Activated CD8-positive, alpha-beta T cell treated with anti-CD3 and anti-CD28 coated beads for 36 hours (primary cell): ENCODE measurements at places on chromosomes 12 and 14. TPM values are rescaled to one million over a fixed set of nuclear protein-coding genes. Genes with fewer than 3 reads are reported as not detected.

Gene CLEC4D
- total RNA-seq = not detected

Gene KRT71
- not detected for total RNA-seq

Gene VPS33A
- total RNA-seq = 19.7 TPM

Gene AMIGO2
- 12.1 TPM for total RNA-seq

DNA sequence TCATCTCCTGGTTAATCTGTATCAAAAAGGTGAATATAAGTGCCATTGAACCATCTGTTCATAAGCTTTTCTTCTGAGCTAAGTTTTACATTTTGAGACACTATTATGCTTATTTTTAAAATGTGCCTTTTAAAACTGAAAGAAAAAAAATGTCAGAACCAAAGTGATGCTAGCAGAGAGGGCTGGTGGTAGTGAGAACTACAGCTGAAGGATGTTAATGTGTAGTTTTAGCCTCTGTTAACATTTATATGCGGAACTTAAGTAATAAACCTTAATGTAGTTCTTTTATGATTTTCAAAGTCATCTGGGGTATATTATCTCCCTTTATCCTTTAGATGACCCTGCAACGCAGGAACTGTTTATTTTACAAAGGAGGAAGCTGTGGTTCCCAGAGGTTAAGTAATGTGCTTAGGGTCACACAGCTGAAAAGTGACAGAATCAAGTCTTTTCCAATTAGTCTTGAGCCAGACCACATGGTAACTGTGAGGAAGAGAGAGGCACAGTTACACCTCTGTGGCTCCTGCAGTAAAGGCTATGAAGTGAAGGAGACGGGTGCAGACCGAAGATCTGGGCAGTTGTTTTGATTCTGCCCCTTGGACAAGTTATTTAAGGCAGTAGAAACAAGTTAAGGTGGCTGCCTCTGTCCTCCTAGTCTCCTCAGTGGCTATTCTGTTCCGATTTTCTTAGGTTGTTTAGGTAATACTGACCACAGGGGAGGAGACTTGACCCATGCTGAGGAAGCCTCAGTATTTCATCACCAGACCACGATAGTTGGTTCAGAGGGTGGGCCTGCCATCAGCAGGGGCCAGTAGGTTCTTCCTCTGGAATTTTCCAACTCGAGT, 23.9 kb downstream of the GNG2 start:
- peak; percentile 20 for DNase-seq

DNA sequence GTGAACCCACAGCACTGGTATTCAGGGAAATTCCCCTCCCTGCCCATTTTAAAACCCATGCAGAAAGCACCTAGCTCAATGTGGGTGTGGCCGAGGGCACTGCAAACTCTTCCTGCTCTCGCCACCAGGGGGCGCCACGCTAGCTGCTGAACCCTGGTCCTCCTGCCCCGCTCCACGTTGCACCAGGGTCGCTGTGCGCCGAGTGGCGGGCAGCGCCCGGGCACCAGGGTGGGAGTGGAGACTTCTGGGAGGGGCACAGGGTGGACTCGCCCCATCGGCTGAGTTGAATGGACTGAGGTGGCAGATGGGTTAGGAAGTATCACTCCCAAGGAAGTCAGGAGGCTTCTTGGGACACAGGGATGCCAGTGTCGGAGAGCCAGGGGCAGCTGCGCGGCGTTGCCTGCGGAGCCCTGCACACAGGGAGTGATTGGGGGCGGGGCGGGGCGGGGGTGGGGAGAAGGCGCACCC, 48.1 kb upstream of the BCL11B start:
- DNase-seq = peak; percentile 89
